ENCODE measurements at places on chromosomes 6 and 20.

DNA sequence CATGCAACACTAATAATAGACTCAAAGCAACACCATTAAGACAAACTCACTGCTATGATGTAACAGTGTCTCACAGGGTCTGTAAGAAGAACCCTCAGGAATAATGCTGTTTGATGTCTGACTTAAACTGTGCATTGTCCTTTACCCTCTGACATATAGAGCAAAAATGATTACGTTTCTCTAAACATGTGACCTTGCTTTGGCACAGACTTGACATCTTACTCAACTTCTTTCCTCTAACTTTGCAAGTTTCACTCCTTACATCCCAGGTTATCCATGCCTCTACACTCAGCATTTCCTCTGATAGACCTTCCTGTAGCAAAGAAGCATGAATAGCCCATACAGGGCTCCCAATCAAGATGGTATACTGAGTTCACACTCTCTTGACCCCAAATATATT is 252.7 kb downstream of the UST start:
- no peak for DNase-seq

GRCh38 chr6:28597217-28597835 is 71.6 kb downstream of the GPX5 start:
- DNase-seq, result no peak

GRCh38 chr6:45507186-45507585 is 129.5 kb upstream of the SUPT3H start:
- DNase-seq, result no peak

DNA sequence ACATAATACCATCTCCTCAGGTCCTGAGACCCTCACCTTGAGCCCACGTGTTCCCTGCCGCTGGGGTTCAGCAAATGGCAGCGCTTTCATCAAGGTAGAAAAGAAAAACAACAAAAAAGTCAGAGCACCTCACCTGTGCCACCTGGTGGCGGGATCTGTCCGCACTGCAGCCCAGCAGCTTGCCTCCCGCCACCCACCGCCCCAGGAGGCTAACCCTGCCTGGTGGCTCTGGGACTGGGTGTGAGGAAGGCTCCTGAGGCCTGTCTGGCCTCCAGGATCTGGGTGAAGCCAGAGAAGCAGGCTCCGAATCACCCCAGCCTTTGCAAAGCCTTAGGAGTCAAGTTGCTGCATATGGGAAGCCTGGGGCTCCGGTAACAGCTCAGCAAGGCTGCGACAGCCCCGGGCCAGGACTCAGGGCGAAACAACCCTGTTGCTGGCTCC is 270.8 kb downstream of the BMP7 start:
- no peak for DNase-seq

GRCh38 chr6:139872665-139873064 is 498.2 kb upstream of the CITED2 start:
- no peak for DNase-seq

GRCh38 chr20:35838205-35838604 is 66.4 kb downstream of the PHF20 start:
- DNase-seq, result no peak

- DNase-seq, result no peak
These were observed 6.5 kb upstream of the GPR31 start for GRCh38 chr6:167164261-167164660.

GRCh38 chr6:12485226-12485764 is 195.1 kb downstream of the EDN1 start:
- DNase-seq, result no peak

DNA sequence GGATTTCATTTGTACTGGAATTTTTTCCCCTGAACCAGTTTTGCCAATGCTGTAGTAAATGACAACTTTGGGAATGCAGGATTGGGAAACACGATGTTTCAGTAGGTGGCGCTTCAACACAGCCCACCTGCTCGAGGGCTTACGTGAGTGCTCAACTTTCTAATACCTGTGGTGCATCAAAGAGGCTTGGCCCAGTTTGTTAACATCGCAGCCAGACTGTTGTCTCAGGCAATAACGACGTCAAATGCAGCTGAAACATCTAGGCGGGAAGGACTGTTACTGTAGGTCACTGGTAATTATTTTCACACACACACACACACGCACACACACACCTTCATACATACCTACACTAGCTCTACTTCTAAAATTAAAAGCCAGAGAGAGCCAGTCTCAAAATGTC is 815.5 kb upstream of the SLC35B3 start:
- peak; percentile 17 for DNase-seq

GRCh38 chr20:18307301-18307700 is 19.0 kb downstream of the ZNF133 start:
- DNase-seq, result no peak

- DNase-seq, result no peak
These were observed 130.7 kb downstream of the ALDH8A1 start for GRCh38 chr6:134819236-134819635.

- no peak for DNase-seq
These were observed 1.6 kb downstream of the INSM1 start for GRCh38 chr20:20369250-20370093.

DNA sequence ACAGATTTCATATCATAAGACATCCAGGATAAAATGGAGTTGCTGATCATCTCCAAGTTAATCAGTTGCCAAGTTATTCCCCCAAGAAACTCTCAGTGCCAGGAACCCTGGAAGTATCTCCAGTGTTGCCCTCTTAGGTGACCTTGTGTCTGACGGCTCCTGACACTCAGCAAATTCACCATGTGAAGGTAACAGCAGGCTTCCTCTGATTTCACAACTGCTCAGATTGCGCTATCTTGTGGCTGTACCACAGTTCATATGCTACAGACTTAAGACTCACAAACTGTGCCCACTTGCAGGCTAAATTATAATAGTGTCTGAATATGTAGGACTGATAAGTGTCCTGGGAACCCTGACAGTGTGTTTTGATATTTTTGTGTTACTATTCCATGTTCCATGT is 186.6 kb upstream of the OPRM1 start:
- DNase-seq, result no peak

- DNase-seq, result no peak
These were observed 179.1 kb downstream of the ARID1B start for GRCh38 chr6:156956286-156956685.

DNA sequence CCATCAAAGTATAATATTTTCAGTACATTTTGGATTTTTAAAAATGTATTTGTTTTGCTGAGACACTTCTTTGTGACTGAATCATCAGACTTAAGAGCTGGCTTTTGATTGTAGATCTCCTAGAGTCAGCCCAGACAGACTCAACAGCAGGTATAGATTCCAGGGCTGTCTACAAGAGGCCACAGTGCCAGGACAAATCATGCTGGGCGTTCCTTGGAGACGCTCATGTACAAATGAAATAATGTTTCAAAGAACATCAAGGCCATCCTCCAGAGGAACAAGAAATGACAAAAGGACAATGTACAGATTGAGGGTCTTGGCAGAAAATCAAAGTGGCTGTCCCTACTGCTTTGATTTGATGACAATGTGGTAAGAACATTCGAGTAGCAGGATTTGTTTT is 369.3 kb downstream of the GRIK2 start:
- DNase-seq, result no peak

- no peak for DNase-seq
These were observed 39.0 kb downstream of the ADGRF4 start for GRCh38 chr6:47737406-47737805.

DNA sequence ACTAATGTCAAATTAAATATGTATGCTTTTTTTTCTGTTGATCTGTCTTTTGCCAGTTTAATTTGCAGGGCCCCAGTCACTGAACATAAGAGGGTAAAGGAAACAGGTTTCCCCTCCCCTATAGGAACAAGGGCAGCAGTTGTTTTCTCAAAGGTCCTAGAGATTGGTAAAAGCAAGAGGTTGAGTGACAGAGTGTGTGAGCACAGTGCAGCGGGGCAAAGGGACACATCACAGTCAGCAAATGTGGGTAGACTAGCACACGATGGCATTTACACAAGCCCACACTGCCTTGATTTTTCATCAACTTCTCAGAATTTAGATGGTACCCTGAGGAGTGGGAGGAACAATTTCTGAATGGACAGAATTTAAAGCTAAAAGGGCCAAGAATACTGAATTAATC is 138.7 kb upstream of the MYLIP start:
- DNase-seq, result no peak

DNA sequence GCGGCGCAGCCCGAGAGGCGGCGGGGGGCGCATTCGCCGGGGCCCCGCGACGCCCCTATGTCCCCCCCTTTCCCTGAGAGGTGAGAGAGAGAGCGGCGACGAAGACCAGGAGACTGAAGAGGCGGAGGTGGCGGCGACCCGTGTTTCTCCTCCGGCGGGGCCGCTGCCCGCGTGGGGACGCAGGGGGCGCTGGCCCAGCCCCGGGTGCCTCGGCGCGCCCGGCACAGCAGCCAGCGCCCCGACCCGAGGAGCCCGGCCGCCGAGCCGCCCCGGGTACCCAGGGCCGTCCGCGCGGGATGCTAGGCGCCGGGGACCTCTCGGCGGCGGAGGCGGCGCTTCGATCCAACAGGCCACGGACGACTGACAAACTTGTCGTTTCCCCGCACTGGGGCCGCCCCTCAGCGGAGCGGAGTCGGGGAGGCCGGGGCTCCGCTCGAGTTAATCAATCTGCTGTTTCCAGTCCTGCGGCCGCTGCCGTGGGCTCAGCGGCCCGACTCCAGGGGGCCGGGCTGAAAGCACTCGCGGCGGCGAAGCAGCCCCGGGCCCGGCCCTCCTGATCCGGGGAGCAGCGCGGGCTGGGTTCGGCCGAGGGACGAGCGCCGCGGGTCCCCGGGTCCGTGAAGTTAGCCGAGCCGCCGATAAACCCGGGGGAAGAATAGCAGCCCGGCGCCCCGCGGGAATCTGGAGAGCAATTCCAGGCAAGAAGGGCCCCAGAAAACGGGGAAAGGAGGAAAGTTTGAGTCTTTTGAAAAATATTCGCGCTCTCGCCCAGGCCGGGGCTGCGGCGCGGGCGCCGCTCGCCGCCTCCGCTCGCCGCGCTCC is 631 bp downstream of the MDGA1 start:
- DNase-seq, result no peak

DNA sequence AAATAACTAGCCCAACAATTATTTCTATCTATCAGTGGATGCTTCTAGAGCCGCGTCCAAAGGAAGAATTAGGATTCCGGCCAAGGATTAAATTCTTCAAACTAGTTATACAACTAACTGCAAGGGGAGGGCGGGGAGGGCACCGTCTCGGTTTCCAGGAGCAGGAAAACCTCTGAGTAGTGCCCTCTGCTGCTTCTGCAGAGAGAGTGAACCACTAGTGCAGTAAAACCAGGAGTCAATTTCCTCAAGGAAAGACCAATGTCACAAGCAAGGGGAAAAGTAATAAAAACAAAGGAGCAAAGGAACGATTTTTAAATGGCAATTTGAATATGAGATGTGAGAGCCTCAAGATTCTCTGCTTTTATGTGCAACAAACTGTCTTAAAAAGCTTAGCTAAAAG is 16.5 kb upstream of the UBE2J1 start:
- peak; percentile 14 for DNase-seq

GRCh38 chr20:36717657-36718056 is 28.2 kb downstream of the NDRG3 start:
- no peak for DNase-seq

GRCh38 chr20:11350126-11351005 is 567.3 kb upstream of the BTBD3 start:
- DNase-seq, result peak; percentile 34

DNA sequence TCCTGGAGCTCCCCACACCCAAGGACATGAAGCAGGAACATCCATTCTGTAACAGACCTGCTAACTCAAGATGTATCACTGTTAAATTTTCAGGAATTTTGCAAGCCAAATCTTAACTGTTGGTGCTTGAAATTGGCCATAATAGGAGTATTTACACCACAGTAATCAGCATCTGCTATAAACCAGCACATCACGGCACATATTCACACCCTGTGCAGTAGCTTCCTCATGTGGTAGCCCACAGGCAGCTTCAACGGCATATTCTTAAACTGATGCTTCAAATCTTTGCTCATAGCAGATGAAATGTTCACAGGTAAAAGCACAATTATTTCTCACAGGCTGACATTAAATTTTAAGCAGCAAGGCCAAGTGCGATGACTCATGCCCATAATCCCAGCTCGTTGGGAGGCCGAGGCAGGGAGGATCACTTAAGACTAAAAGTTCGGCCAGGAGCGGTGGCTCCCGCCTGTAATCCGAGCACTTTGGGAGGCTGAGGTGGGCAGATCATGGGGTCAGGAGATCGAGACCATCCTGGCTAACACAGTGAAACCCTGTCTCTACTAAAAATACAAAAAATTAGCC is 43.5 kb upstream of the LYRM2 start:
- no peak for DNase-seq

- DNase-seq, result peak; percentile 46
These were observed 810 bp downstream of the MRPL18 start for GRCh38 chr6:159790956-159791598.

GRCh38 chr6:4941782-4942672 is 61.8 kb downstream of the RPP40 start:
- peak; percentile 40 for DNase-seq

DNA sequence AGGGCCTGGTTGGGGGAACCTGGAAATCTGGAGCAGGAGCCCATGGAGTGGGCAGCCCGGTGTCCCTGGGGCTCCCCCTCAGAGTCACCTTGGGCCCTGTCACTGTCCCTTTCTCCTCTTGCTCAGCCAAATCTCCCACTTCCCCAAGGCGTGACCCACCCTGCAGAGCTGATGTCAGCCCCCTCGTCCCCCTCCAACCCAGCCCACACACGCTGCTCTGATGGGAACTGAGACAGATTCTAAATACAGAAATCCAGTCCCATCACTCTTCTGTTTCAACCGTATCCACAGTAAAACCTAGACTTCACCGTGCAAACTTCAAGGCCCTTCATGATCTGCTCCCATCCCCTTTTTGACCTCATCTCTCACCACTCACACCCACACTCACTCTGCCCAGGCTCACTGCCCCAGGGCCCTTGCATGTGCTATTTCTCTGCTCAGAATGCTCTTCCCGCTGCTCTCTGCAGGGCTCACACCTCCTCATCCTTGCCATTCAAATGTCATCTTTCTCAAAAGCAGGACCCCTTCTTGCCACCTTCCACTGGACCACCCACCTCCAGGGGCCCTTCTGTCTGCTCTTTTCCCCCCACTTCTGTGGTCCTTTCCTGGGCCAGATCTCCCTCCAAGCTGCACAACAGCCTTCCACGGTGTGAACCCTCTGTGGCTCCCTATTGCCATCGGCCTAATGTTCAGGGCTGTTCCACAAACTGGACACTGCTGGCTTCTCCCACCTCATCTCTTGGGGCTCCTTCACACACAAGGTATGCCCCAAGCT is 16.6 kb downstream of the TGM2 start:
- no peak for DNase-seq

DNA sequence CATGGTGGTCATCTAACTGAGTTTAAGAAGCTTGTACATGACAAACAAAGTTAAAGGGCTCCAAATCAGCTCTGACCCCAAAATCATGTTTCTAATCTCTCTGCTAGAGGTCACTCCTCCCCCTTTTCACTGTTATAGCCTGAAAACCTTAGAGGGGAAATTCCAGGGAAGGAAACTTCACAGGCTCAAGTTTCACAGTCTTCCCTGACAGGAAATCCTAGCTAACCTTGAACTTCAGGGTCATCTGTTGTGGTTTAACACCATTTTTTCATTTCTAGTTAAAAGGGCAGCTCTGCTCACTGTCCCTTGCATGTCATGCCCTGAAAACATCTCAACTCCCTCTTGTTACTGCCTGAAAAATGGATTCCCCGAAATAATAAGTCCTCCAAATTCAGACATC is 104.4 kb upstream of the BMP2 start:
- DNase-seq, result no peak

- no peak for DNase-seq
These were observed 89.7 kb upstream of the RNF217 start for GRCh38 chr6:124872361-124873065.

Measured in skin of body (tissue), 3 donors.